Naive thymus-derived CD8-positive, alpha-beta T cell (primary cell): ENCODE measurements at places on chromosomes 6 and 20.

DNA sequence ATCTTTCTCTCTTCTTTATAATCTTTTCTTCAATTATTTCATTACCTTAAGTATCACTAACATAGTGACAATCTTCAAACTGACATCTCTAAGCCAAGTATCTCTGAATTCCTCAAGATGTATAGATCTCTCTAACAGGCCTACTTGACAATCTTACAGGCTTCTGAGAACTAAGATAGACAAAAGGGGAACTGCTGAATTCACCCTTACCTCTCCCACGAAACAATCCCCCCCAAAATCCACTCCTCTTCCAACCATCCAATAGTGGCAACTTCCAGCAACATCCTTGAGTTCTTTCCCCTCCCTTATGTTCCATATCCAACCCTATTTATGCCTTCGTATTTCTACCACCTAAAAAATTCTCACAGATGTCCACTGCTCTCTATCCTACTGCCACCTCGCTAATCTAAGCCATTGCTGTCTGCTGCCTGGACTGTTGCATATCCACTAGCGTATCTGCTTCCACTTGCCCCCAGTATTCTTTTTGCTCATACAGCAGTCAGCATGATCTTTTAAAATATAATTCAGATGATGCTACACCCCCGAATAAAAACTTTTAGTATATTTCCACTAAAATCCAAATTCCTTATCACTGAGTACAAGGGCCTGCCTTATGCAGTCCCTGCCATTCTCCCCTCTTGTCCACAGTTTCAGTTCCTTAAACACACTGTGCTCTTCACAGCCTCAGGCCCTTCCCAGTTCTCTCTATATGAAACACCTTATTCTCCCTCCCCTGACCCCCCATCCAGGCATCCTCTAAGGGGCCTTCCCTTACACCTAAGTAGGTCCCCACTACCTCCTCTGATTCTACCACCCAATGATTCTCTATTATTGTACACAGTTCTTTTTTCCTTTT lies 8.0 kb downstream of the REPS1 start:
- no peak for DNase-seq

GRCh38 chr6:119264854-119265397 lies 84.6 kb downstream of the MAN1A1 start:
- no peak for DNase-seq

GRCh38 chr6:5446362-5447075 lies 185.2 kb downstream of the FARS2 start:
- DNase-seq, result no peak

DNA sequence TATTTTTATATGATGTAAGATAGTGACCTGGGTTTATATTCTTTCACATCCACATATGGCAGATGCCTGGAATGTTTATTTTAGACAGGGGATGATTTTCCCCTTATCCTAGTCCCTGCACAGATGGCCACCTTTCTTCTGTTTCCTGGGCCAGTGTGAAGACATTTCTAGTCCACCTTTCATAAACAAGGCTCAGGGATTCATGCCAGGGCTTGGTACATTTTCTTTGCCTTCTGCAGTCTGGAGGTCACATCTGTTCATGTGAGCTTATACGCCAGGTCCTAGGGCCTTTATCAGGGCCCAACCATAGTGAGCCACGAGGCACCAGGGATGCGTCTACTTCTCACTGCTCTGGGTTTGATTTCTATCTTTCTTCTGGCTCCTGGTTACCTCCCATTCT lies 38.0 kb upstream of the ERVFRD-1 start:
- DNase-seq, result no peak

DNA sequence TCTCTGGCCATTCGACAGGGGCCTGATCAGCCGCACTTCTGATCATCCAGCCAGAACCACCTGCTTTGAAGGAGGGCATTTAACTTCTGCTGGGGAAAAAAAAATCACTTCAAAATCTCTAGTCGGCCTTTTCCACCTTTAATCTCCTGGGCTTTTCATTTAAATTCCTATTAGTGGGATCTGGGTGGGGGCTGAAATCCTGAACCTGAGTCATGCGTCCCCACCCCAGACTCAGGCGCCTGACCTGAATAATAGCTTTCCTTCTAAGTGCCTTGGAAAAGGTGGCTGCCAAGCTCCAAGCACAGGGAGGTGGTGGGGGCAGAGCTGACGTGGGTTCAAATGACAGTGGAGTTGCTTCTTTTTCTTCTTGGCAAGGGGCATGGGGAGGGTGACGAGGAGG lies 246.0 kb upstream of the EXOC2 start:
- DNase-seq, result no peak

DNA sequence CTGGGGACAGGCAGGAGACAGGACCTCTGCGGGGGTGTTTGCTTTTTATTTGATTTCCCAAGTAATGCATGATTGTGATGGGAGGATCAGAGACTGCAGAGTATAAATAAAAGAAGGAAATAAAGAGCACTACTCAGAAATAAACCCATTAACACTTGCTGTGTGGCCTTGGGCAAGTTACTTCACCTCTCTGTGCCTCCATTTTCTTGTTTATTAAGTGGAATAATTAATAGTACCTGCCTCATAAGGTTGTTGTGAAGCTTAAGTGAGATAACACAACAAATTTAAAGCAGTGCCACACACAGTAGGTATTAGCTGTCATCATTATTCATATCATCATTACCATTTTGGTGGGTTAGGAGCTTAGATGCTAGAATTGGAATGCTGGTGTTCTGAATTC lies 8.1 kb downstream of the CEBPB start:
- no peak for DNase-seq

DNA sequence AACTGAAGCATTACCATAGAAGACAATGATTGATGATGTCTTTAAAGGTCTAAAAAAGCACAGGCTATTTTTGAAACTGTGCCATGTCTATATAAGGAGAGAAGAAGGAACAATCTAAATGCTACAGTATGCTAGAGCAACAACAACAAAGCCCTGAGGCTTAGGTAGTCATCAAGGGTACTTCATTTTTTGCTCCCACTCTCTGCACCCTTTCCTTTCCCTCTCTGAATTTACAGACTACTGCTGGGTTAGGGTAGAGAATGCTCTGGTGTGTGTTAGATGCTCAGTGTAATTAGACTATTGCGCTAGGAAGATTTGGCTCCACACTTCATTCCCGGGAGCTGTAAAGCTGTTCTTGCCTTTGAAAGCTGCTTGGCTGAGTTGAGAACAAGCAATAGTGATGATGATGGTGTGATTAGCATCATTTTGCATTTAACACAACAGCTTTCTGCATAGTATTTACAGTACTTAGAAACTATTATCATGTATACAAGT lies 1262.5 kb upstream of the CITED2 start:
- DNase-seq, result no peak

GRCh38 chr20:46543959-46544358 lies 6.5 kb downstream of the OCSTAMP start:
- DNase-seq, result no peak

- no peak for DNase-seq
These were observed 642.6 kb downstream of the KIF16B start for GRCh38 chr20:15930311-15931305.

DNA sequence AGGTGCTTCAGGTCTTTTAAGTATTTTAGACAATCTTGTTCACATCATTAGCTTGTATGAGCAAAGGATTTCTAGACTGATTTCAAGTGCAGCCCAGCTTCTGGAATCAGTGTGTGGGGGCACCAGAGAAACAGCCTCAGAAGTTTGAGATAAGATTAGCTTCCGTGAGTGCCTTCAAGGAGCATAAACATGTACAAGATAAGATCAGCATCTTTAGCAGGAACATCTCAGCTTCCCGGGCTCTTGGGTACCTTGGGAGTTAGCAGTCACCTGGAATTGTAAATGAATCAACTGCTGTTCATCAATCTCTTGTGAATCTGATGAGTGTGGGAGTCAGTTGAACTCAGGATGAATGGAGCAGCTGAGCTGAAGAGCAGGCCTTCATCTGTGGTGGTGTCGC lies 12.0 kb upstream of the CITED2 start:
- DNase-seq, result no peak

DNA sequence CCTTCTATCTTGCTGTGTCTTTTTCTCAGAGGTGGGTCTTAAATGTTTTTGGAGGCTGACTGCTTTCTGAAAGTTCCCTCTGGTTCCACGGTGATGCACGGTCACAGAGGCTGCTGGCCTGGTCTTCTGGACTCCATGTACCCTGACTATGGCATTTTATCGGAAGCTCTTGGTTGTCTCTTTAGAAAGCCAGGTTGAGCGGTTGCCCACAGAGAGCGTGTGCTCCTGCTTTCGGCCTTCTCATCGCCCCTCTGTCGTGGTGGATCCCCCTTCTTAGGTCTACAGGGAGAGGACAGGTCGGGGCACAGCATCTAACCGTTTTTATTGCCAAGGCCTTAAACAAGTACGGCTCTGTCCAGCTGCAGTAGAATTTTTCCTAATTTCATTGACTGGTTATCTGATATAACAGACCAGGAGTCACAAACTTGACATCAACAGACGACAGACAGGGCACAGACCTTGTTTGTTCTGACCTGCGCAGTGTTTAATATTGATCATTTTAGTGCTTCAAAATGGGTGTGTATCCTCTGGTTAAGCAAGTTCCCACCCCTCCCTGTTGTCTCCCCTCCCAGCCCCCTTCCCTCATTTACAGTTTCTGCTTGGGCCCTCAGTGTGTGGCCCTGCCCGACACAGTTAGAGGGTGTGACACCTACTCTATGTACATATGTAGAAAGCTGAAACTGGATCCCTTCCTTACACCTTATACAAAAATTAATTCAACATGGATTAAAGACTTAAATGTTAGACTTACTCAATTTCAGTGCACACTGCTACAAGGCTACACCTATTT lies 24.7 kb downstream of the SYTL3 start:
- DNase-seq, result no peak

GRCh38 chr6:149750136-149750609 lies 632 bp downstream of the PCMT1 start:
- DNase-seq, result no peak

DNA sequence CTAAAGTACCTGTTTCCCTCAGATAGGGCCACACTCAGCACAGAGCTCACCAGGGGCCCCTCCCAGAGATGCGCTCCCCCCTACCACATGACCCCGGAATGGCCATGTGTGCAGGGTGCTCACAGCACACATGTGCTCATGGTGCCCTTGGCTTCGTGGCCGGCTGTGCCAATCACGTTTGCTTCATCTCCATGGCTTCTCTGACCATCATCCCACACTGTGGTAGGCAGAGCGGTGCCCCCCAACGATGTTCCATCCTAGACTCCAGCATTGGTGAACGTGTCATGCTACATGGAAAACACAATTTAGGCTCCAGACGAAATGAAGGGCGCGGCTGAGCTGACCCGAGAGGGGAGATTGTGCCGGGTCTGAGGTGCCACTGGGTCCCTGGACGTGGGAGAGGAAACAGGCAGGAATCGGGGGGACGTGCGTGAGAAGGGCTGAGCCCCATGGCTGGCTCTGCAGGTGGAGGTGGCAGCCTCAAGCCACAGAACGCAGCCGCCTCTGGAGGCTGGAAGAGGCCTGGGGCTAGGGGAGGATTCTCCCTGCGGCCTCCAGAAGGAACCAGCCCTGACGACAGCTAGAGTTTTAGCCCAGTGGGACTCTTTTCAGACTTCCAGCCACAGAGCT lies 126.5 kb downstream of the DLL1 start:
- DNase-seq, result no peak

DNA sequence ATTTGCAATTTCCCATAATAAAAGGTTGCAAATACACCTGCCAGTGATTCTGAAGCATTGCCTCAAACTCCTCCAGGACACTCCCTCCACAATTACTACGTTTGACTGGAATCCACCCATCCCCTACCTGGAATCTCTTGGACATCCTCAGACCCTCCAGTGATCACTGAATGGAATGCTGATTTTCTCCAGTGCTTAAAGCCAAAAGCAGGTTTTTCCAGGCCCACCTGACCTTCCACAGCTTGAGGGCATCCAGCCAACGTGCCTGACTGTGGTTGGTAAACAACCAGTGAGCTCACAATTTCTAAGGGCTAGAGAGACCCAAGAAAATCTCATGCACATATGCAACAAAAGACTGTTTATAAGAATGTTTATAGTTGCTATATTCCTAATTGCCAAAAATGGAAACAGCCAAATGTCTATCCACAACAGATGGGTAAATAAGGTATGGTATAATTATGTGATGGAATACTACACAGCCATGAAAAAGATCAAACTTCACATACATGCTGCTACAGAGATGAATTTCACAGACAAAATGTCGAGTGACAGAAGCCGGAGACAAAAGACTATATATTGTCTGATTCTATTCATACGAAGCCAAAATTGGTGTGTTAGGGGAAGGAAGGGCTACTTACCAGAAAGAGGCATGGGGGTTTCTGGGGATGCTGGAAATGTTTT lies 147.1 kb upstream of the RREB1 start:
- no peak for DNase-seq

GRCh38 chr6:169074526-169074925 lies 179.1 kb downstream of the THBS2 start:
- no peak for DNase-seq

DNA sequence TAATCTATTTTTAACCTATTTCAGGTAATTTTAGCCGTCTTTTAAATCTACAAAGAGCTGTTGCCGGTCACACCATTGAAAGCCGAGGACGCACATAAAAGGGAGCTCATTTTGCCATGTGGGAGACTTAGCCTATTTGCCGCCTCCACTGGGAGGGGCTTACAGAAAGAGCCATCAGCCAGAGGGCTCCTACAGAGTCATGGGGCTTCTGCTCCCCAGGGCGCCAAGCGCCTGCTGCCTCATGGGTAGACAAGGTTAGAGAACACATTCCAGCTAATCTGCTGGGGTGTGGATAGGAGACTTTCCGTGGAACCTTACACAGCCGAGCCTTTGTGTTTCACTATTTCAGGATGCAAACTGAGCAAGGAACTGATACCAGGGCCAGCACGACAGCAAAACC lies 12.6 kb downstream of the PCMTD2 start:
- DNase-seq, result no peak

DNA sequence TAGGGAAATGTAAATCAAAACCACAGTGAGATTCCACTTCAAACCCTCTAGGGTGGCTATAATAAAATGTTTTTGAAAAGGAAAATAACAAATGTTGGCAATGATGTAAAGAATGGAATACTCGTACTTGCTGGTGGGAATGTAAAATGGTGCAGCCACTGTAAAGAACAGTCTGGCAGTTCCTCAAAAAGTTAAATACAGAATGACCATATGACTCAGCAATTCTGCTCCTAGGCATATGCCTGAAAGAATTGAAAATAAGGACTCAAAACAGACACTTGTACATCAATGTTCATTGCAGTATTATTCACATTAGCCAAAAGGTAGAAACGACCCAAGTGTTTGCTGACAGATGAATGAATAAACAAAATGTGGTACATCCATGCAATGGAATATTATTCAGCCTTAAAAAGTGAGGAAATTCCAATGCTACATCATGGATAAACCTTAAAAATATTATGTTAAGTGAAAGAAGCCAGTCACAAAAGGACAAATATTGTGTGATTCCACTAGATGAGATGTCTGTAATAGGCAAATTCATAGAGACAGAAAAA lies 10.2 kb upstream of the RNF114 start:
- no peak for DNase-seq
